ENCODE measurements at places on chromosomes 2 and 18.

- peak; percentile 57 for DNase-seq
These were observed 55.1 kb upstream of the IL1RL1 start for GRCh38 chr2:102256276-102256675.

- DNase-seq, result peak; percentile 32
These were observed 238.9 kb downstream of the XIRP2 start for GRCh38 chr2:167127135-167127534.

DNA sequence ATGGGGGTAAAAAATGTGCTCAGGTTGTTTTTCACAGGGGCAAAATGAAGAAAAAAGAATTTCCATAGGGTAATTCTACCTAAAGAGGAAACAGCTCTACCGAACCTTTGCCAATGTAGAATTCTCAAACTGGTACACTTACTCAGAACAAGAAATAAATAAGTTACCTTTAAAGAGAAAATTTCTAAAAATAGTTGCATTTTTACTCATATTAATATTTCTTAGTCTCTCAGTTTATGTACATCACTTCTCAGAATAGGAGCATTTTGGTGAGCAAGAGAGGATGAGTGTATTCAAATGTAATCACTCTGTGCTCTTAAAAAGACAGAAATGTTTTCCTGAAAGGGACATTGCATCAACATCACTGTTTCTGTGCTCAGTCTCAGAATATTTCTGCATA, 574.7 kb upstream of the SLC8A1 start:
- no peak for DNase-seq

GRCh38 chr2:191178806-191179514, 28.2 kb upstream of the STAT4 start:
- DNase-seq, result no peak

DNA sequence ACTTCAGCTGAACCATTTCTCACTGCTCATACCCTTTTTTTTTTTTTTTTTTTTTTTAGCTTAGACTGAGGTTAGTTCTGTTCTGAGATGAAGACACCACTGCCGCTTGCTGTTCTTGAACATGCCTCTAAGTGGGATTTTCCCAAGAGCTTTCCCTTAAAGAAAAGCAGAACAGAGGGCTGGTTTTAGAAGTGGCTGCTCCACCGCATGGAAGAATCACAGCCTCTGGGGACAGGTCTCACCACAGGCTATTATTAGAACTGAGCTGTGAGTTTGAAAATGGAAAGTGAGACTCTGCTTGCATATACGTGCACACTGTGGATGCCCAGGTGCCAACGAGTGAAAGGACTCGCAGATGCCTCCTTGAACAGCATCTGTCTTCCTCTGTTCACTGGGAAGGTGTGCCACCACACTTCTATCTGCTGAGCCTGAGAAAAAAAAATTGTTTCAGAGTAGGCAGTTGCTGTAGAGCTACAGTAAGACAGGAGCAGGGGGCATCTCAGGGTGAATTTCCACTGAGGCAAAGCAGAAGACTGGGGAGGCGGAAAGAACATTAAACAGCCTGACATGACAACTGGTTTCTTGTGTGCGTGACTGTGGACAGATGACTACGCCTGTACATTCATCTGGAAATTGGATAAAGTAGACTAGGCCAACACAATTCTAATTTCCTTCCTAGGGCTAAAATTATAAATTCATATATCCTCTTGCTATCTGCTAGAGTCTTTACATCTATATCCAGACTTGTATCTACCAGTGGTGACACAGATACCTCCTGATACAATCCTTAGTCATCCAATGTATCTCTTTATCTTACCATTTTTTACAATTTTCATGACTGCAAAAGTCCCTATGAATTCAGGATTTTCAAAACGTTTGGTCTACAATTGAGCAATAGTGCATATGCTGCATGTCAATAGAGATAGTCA, 1045.7 kb upstream of the CELF4 start:
- DNase-seq, result peak; percentile 1

DNA sequence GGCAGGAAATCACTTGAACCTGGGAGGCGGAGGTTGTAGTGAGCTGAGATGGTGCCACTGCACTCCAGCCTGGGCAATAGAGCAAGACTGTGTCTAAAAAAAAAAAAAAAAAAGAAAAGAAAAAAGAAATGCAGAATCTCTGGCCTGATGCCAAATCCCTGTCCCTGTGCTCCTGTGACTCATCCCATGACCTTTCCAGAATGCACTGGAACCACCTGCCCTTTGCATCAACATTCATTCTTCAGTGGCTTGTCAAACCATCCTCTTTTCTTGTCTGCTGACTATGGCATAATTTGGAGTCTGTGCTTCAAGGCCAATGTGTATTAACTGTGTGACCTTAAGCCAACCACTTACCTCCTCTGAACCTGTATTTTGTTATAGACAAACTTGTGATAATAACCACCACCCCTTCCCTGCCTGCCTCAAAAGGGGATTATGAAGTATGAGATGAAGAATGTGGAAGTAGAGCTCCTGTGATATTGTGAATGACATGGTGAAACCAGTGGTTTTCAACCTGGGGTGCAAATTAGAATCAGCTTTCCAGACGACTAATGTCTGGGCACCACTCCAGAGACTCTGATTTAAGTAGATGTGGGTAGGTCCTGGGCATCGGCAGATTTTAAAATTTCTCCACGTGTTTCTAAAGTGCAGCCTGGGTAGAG, 189.3 kb downstream of the CLIP4 start:
- DNase-seq, result no peak

GRCh38 chr2:46225150-46225625, 72.0 kb upstream of the EPAS1 start:
- DNase-seq, result no peak

- DNase-seq, result no peak
These were observed 448.3 kb downstream of the CDH2 start for GRCh38 chr18:27728659-27729058.

- DNase-seq, result no peak
These were observed 9.0 kb upstream of the MRPL19 start for GRCh38 chr2:75637568-75637967.

DNA sequence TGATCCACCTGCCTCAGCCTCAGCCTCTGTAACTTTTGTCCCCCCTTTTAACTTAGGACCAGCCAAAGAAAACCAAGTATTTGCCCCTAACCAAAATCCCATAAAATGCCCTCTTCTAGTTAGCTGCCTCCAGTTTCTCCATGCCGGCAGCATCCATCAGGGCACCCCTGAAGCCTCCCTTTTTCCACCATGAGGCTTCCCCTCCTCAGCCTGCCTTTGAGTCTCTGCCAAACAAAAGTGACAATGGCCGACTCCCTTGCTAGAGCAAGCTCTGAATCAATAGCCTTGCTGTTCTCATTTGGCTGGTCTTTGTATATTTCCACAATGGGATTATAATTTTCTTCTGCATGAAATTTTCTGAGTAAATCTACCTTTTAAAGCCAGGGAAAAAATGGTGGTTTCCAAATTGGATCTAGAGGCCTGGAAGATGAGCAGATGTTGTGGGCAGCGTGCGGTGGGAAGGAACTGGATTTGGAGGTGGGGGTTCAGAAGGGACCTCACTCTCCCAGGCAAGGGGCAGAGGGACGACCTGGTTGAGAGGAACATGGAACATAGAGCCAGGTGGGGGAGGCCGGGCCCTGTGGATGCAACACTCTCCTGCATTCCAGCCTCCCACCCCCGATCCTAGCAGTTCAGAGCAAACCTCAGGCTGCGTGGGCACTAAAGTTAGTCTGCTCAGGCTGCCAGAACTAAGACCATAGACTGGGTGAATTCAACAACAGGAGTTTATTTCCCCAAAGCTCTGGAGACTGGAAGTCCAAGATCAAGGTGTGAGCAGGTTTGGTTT, 80.6 kb downstream of the HS6ST1 start:
- DNase-seq, result no peak
